Fibroblast of skin of back (primary cell): ENCODE measurements at places on chromosomes 2 and 18.

GRCh38 chr2:106561356-106561755 lies 74.2 kb downstream of the CD8B2 start:
- no peak for DNase-seq

DNA sequence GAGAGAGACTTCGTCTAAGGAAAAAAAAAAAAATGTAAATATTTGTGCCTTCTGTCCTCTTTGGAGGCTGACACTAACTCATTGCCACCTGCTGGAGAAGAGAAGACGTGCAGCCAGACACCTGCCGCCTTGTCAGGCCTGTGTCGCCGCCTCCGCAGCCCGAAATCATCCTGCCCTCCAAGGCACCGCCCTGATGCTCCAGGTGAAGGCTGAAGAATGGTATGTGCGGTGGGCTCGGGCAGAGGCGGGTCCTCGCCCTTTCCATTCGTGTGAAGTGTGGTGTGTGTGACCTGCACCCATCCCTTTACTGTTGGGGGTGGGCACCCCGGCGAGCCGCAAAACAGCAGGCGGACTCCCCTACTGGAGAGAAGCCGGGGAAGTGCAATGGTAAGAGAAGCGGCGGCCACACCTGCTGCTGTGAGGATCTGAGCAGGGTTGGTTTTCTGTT lies 60.4 kb downstream of the FAM161A start:
- peak; percentile 54 for DNase-seq

DNA sequence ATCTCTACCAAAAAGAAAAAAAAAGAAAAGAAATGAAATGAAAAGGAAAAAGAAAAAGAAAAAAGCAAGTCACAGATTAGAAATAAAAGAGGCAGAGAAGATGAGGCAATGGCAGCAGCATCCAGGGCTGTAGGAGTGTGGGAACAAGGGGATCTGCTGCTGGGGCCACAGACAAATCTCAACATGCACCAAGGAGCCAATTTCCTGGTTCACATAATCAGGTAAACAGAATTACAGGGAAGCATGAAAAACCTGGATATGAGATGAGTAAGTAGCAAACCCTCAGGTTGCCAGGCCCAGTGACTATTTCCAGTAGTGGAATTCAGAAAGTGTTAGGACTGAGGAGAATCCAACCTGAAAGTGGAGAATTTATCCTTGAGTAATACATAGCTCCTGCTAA lies 77.4 kb upstream of the ARHGAP28 start:
- DNase-seq: no peak

GRCh38 chr18:3653851-3654441 lies 204.0 kb downstream of the TGIF1 start:
- no peak for DNase-seq
